ENCODE measurements at places on chromosomes 7 and 10.

- DNase-seq = no peak
These were observed 93.0 kb upstream of the SP4 start for GRCh38 chr7:21334906-21335305.

- no peak for DNase-seq
These were observed 16.1 kb upstream of the PTTG1IP2 start for GRCh38 chr7:90453259-90453891.

- DNase-seq = no peak
These were observed 184.2 kb upstream of the PPP1R3A start for GRCh38 chr7:114102996-114103395.

DNA sequence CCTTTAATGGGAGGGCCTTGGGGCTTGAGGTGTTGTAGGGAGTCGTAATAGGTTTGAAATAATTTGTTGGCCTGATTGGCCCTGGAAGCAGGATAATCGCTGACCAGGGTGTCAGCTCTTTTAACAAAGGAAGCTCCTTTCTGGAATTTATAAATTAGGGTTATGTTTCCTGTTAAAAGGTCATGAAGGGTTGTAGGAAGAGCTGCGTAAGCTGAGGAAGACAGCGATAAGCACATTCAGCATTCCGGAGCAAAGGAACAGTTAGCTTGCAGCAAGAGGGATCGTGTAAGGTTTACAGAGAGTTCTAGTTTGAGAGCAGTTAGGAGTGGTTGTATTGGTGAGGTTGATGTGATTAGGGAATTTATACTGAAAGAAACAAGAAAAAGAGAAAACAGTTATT is 21.3 kb downstream of the CPA4 start:
- DNase-seq = no peak

GRCh38 chr7:91285696-91286355 is 21.6 kb downstream of the FZD1 start:
- peak; percentile 50 for DNase-seq

GRCh38 chr7:83984591-83984990 is 210.0 kb downstream of the SEMA3A start:
- no peak for DNase-seq

Measured in NCI-H1092 treated with DMSO at 0.1 percent for 48 hours (cell line).